Caco-2 (cell line): ENCODE measurements at places on chromosomes 6 and 20. TPM values are rescaled to one million over a fixed set of nuclear protein-coding genes. Genes with fewer than 3 reads are reported as not detected.
A peak's percentile ranks its signal among the peaks of the same experiment; 100 is the strongest.

DNA sequence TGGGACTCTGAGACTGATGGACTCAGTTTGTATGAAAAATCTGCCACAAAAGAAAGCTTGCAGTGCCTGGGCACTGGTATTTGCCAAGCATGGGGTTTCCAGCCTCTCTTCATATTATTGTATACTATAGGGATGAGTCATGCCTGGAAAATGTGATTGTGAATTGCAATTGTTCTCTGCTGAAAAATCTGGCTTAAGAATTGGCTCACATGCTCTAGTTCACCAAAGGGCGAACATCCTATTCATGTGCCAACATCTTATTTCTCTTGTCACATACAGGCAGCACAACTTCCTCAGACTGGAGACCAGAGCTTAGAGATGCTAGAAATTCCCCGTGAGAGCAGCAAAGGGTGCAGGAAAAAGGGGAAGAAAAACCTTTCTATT, 103.6 kb upstream of the KCNK16 start:
- no peak for DNase-seq

Gene RRAGD
- total RNA-seq = 5.9 and 8.0 TPM in 2 replicates

- DNase-seq = no peak
These were observed 16.6 kb downstream of the NRSN2 start for GRCh38 chr20:363319-364078.

DNA sequence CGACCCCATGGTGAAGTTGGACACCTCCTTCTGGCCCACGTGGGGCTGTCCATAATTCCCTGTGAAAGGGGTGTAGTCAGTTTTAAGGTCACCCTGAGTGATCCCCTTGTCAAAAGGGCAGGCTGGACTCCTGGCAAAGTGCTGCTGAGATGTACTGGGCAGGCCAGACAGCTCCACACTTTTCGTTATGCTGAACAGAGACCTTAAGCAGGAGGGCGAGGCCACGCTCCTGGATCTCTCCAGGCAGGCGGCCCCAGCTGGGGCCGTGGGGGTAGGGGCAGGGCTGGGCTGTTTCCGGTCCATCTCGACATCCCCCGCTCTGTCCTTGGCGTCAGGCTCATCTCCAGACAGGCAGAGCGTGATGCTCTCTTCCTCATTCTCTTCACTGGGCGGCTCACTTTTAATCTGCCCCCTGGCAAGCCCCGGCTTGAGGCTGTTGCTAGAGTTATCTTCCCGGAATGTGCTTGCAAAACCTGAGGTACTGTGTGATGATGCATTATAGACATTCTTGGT, 56.7 kb downstream of the GJA10 start:
- peak; percentile 51 for DNase-seq

- no peak for DNase-seq
These were observed 64.2 kb upstream of the SUPT3H start for GRCh38 chr6:45441851-45442453.

- DNase-seq = no peak
These were observed 27.4 kb upstream of the NOL4L start for GRCh38 chr20:32612351-32613191.

DNA sequence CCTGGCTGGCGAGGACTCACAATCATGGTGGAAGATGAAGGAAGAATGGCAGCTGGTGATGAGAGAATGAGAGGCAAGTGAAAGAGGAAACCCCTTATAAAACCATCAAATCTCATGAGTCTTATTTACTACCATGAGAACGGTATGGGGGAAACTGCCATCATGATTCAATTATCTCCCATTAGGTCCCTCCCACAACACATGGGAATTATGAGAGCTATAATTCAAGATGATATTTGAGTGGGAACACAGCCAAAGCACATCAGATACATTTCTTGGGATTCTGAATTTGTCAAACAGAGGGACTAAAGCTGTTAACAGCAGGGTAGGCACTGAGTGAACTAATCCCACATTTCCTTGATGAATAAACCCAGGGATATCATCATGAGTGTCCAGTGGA, 116.2 kb upstream of the PLCB4 start:
- DNase-seq = no peak

DNA sequence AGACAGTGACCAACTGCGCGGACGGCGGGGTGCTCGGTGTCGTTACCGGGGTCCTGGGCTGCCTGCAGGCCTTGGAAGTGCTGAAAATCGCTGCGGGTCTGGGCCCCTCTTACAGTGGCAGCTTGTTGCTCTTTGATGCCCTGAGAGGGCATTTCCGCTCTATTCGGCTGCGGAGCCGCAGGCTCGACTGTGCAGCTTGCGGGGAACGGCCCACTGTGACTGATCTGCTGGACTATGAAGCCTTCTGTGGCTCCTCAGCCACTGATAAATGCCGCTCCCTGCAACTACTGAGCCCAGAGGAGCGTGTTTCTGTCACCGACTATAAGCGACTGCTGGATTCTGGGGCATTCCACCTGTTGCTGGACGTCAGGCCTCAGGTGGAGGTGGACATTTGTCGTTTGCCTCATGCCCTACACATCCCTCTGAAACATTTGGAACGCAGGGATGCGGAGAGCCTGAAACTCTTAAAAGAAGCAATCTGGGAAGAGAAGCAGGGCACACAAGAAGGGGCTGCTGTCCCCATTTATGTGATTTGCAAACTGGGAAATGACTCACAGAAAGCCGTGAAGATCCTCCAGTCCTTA, 1.0 kb downstream of the MOCS3 start:
- DNase-seq = no peak

Gene CRISP3
- not detected in 2 replicates for total RNA-seq

DNA sequence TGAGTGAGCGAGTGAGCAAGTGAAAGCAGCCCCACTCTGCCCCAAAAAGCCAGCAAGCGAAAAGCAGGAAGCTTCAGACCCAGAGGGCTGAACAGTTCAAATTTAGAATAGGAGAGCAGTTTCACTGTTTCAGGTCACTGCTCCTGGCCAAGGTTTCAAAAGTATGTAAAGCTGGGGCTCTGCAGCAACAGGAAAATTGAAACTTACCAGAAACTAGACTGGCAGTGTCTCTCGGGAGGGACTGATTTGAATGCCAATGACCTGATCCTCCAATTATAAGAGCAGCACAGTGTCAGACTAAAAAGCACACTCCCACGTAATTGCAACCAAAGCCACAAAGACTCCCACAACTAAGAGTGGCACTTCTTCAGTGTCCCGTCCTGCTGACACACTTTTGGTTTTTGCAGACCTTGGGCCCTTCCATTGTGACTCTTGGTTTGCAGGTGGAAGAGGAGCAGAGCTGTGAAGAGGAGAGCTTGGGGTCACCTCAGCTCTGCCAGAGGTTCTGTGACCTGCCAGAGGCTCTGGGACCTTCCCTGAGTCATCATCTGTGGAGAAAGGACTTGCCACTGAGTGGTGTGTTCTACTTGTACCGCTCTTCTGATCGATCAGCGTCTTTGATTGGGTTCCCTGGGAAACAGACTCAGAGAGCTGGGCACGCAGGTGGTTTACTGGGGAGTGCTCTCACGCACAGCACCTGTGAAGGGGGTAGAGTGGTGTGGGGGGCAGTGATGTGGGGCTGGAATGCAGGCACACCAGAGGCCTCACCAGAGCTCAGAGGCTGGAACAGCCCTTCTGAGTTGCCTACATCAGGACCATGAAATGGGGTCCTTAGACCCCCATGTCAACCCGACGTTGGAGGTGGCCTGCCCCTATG, 52.7 kb upstream of the PTGIS start:
- no peak for DNase-seq

DNA sequence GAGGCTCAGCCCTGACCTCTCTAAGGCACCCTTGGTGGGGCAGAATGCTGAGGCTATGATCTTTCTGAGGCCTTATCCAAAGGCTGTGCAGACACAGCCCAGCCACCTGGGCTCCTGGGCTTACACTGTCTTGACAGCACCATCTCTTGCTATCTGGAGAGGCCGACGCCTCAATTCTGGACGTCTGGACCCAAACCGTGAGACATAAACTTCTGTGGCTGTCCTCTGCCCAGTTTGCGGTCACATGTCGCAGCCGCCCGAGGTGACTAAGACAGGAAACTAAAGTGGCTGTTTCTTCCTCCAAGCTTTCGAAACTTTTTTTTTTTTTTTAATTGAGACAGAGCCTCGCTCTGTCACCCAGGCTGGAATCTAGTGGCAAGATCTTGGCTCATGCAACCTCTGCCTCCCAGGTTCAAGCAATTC, 49.3 kb downstream of the PRR18 start:
- no peak for DNase-seq

DNA sequence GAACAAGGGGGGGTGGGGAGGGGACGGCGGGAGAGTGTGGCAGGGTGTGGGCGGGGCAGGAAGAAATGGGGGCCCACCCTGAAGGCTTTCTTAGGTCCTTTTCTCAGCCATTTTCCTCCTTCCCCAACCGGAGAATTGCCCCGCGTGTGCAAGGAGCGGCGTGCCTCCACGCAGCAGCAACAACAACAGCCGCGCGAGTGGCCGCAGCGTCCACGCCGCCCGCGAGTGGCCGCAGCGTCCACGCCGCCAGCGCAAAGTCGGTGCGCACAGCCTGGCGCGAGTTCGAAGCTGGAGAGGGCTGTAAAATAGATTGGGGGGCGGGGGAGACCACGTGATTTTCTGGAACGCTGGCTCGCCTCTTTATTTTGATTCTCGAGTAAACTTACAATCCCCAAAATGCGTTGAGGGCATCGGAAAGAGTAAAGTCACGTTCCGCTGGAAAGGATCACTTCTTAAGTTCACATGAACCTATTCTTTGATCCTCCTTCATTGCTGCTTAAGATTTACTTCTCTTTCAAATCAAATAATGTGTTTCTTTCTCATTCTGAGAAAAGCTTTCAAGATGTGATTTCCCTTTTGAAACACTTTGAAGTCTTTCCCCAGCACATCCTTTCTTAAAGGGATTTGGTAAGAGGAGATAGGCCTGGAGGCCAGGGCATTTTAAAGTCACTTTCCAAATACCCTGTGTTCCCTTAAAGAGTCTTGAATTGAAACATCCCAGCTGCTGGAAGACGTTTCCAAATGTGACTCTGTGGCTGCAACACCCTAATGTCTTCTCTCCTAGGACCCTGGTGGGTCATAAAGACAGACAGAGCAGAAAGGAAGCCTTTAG, 66.7 kb upstream of the ZNF217 start:
- DNase-seq = no peak

Gene HBS1L
- 79.2 and 81.2 TPM in 2 replicates for total RNA-seq
